ENCODE measurements at places on chromosomes 16 and 17.
A peak's percentile ranks its signal among the peaks of the same experiment; 100 is the strongest.

DNA sequence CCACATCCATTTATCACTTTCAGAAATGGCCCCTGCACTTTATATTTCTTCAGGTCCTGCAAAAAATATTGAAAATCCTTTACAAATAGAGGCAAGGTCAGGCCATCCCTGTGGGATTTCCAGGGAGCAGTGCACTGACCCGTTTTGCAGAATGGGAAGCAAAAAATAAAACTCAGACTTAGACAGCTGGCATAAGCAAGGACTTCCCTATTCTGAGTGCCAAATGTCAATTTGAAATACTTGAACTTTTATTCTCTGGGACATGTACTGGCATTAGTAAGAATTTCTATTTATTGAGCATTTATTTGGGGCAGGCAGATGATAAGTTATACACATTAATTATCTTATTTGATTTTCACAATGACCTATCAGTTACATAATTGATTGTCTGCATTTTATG is 32.4 kb downstream of the PRKCB start:
- DNase-seq = peak; percentile 14

GRCh38 chr16:57745768-57746167 is 10.2 kb downstream of the KATNB1 start:
- no peak for DNase-seq

GRCh38 chr17:76453431-76453743 is 435 bp upstream of the UBE2O start:
- no peak for DNase-seq

DNA sequence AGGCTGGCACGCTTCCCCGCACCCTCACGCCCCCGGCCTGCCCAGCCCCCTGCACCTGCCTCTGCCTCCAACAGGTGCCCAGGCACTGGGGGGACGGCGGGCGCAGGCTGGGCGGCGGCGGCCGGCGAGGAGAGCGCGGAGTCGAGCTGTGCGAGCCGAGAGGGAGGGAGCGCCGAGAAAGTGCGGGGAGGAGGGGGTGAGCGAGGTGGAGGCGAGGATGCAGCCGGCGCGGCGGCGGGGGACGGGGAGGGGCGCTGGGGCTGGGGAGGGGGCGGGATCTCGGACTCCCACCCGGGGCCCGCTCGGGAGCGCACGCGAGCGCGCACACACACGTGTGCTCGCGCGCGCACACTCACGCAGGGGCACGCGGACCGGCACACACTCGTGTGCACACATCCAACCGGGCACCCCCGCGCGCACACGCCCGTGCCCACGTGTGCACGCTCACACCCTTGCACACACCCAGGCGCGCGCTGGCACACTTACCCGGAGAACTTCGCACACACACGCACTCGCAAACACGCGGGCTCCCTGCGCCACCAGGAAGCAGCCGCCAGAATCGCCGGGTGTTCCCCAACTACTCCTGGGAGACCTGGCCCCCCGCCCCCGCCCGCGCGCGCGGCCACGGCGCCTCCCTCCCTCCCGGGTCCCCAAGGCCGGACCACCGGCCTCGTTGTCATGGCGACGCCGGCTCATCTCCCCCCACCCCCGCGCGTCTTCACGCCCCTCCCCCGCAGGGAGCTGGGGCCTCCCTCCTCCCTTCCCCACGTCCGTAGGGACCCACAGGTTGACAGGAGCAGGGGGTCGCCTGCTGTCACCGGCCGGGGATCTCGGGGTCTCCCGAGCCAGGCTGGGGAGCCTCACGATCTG is at the start of gene DOC2A:
DOC2A (minus strand) TSS at position 184 of the 870 bp plus-strand sequence. CDS start 805 bp downstream, outside the sequence.
- no peak for DNase-seq

- no peak for DNase-seq
Observed at GRCh38 chr17:53390575-53390974, 432.2 kb upstream of the KIF2B start.

- DNase-seq = peak; percentile 69
Observed at GRCh38 chr16:1959269-1960039, at the start of gene NDUFB10. Gene NDUFB10, plus strand, starts transcription at chr16:1959538. Its CDS starts 87 bp downstream, at chr16:1959625.

DNA sequence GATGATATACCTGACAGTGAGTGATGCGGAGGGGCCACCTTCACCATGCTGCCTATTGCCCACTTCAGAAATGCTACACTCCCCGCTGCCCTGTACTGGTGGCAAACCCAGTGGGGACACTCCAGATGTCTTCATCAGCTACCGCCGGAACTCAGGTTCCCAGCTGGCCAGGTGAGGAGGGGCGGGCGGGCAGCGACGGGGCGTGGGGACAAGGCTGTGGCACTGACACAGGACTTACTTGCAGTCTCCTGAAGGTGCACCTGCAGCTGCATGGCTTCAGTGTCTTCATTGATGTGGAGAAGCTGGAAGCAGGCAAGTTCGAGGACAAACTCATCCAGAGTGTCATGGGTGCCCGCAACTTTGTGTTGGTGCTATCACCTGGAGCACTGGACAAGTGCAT is 16.6 kb downstream of the SARM1 start:
- no peak for DNase-seq
